ENCODE measurements at places on chromosomes 6 and 20.

- no peak for DNase-seq
These were observed 120.3 kb downstream of the IMPG1 start for GRCh38 chr6:75952128-75952527.

- DNase-seq = no peak
These were observed 37.2 kb downstream of the ARFGEF2 start for GRCh38 chr20:48958743-48959142.

GRCh38 chr6:84243240-84243639, 15.8 kb upstream of the CEP162 start:
- no peak for DNase-seq

- DNase-seq = no peak
These were observed 7.1 kb downstream of the KIF13A start for GRCh38 chr6:17980329-17980728.

DNA sequence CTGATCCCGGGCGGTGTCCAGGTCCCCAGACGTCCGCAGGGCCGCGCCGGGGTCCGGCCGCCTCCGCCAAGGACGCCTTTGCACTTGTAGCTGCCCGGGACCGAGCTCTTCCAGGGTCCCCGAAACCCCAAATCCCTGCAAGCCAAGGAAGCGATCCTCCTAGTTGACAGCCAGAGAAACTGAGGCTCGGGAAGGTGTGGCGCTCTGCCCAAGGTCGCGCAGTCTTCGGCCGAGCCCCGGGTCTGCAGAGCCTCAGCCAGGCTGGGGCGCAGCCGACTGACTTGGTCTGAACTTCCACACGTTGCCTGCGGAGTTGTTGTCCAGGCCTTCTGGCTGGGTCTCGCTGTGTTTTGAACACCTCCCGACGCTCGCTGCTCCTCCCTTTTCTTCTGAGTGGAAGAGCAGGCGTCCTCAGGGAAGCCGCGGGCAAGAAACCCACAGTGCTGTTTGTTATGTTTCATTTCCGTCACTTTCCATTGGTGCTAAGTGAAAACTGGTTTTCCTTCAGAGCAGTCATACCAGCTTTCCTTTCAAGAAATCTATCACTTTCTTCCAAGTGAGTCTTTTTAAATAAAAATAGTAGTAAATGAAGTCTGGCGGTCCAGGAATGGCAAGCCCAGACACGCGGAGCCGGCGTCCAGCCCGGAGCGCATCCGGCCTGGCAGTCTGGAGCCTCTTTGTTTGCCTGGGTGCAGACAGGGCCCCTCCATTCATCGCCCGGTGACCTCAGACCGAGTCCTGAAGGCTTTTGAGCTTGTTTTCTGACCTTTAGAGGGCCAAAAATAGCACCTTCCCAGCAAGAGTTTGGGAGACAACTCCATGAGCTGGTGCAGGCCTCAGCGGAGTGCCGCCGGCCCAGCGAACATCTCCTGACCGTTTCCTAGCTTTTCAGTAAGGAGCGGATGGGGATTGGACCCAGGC, 698 bp downstream of the FAM210B start:
- DNase-seq = no peak

DNA sequence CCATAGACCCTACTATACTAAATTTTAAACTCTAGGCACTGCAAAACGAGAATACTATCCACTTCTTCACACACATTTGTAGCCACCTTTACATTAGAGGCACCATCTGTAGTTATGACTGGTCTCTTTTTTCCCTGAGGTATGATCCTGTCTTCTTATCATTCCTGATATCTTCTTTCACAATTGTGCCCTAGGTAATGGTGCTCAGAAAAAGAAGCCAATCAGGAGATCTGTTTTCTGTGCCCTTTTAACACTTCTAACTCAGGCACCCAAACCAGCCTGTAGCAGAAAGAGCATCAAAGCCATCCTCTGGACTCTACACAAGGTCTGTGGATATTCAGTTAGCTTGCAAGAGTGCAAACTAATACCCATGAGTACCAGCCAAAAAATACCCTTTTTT, 149.7 kb upstream of the SGK1 start:
- DNase-seq = no peak

- no peak for DNase-seq
These were observed 2.4 kb downstream of the PHF3 start for GRCh38 chr6:63637865-63638445.

GRCh38 chr6:105832313-105832761, 253.8 kb upstream of the PRDM1 start:
- no peak for DNase-seq

DNA sequence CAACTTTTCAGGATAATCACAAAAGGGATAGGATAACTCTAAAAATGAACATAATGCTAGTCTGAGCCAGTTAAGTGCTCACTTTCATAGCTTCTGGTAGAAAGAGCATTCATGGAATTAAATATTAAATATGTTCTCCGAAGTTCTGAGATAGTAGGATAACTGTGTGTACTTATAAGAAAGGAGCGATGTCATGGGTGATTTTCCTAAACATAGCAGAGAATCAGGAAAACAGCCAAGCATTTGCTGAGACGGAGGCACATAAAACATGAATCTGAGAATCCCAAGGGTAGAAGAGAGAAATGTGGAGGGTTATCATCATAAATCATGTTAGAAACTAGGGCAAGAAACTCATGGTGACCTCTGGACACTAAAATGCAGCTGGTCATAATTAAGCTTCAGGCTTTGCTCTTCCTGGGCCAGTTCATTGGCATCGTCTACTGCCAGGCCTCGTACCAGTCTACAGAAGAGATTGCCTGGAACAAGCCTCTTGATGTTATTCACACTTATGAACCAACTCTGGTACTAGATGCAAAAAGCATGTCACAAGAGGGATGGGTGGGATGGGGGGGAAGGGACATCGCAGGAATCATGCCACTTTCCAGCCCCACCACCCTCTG, 436.6 kb downstream of the PRKN start:
- DNase-seq = no peak

- no peak for DNase-seq
These were observed 10.4 kb upstream of the FOXP4 start for GRCh38 chr6:41535766-41536165.

- no peak for DNase-seq
These were observed 1106.4 kb upstream of the CITED2 start for GRCh38 chr6:140480852-140481251.

- no peak for DNase-seq
These were observed 26.2 kb upstream of the HDAC2 start for GRCh38 chr6:113997116-113997515.

DNA sequence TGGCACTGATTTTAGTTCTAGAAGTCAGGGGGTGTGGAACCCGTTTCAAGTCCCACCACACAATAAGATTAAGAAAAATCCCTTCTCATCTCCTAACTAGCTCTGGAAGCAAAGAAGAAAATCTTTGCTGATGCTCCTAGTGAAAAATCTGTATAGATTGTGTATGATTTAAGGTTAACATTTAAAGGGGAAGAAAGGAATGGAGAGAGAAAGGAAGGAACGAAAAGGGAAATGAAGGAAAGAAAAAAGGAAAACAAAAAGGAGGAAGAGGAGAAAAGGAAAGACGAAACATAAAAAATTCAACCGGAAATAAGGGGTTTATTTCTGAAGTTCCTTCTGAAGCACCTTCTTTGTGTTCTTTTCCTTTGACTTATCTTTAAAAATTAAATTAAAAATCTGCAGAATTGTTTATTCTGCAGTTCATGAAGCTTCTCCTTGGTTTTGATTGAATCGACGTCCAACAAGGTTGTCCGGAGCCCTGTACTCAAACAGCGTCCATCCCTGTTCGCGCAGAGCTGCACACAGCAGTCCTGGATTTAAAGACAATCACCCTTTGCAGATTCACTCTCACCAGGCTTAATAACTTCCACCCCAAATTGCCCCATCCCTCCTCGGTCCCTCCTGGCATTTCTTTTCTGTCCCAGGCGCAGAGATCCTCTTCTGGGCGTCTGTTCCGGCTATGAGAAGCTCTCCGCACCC, 1.6 kb upstream of the TFAP2B start:
- no peak for DNase-seq

DNA sequence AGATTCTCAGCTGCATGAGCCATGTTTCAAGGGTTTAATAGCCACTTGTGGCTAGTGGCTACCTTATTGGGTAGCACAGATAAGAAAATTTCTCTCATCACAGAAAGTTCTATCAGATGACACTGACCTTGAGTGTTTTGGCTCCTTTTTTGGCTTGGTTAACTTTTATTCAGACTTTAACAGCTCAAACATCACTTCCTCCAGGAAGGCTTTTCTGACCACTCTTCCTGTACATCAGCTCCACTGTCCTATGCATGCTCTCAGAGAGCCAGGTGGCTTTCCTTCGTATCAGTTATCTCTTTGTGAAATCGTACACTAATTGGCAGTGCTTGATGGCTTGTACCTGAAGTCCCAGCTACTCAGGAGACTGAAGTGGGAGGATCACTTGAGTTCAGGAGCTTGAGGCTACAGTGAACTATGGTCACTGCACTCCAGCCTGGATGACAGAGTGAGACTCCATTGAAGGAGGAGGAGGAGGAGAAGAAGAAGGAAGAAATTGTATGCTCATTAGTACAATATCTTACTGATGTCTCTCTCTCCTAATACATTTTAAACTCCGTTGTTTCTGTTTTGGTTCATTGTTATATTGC, 10.7 kb downstream of the MAFB start:
- DNase-seq = no peak

DNA sequence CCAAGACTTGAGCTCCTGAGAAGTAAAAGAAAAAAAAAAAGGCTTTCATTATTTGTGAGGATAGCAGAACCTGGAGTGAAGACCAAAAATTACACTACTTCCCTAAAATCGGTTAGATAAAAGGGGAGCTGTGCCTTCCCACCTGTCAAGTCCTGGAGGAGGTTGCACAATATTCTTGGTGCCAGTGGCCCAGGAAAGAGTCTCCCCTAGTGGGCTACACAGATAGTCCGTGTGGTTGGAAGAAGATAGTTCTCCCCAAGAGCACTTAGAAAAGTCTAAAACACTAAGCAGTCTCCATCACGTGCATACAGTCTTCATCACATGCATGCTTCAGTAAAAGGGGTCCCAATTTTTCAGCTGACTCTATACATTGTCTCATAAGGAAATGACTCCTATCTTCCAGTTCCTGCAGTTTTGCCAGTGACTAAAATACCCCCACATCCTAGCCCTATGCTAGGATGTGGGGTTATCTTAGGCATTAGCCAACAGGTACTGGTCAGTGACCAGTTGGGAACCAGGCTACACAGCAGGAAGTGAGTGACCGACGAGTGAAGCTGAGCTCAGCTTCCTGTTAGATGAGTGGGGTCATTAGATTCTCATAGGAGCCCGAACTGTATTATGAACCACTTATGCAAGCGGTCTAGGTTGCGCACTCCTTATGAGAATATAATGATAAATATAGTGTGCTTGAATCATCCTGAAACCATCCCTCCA, 199.5 kb upstream of the FAM83B start:
- no peak for DNase-seq

- no peak for DNase-seq
These were observed 99.3 kb upstream of the MRPS10 start for GRCh38 chr6:42316981-42317380.

GRCh38 chr20:54284928-54285704, 77.2 kb downstream of the PFDN4 start:
- DNase-seq = no peak

- DNase-seq = no peak
These were observed 89.0 kb downstream of the RREB1 start for GRCh38 chr6:7196685-7197283.

DNA sequence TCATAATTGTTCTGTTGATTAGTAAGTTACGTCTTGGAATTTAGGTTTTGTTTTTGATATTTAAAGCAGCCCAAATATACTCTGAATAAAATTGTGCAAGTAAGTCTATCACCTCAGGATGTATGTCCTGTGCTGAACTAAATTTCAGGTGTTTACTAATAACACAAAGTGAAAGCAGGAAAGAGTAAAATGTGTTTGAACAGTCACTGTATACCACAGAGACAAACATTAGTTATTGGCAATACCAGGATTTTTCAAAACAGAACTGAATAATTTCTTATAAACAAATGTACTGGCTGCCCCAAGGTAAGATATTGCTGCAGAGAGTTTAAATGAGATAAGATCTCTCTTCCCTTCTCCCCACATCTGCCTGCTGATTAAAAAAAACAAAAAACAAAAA, 404.7 kb upstream of the RUNX2 start:
- no peak for DNase-seq

DNA sequence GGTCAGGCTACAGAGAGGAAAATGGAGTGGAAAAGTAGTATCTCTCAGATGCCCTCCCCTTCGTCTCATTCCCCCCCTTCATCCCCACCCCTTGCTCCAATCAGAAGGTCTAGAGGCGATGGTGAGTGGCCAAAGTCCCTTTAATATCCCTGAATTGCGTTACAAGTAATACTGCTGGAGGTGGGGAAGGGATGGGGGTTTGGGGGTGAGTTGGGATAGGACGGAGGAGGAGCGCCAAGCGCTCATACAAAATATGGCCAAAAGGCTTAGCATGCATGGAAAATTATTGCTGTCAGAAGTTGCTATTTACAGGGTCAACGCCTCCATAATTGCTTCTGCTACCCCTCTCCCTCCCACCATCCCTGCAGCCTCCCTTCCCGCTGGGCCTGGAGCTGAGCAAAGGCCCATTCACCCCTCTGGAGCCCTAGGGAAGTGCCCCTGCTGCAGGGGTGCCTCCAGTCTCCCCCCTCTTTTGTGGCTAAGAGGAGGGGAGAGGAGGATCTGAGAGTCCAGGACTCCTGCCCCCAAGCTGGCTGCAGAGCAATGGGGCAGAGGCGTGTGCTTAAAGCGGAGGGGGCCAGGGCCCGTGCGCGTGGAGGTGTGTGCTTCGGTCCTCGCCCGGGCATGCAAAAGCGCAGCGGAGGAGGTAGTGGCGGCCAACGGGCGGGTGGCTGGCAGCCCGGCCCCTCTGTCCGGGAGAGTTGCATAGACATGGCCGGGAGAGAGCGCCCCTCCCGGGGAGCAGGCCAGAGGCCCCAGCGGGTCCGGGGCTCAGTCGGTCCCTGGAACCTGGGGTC, 8.7 kb upstream of the SRXN1 start:
- no peak for DNase-seq

DNA sequence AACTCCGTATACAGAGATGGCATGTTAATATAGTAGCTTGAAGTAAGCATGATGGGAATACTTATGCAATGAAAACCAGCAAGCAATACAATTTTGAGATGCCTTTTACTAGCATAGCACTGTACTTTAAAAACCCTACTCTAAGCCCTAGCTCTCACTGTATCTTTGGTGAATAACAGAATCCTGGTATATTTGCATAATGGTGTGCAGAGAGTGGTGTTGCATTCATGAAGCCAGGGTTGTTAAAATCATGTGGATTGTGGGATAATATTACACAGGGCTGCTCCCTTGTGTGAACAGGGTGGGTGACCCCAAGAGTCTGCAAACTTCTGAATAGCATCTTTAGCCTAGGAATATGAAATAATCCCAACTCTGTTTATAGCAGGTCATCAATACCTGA, 105.2 kb upstream of the BMP2 start:
- DNase-seq = no peak

- no peak for DNase-seq
These were observed 9.4 kb upstream of the DSTN start for GRCh38 chr20:17560344-17561074.

- DNase-seq = no peak
These were observed 7.0 kb downstream of the UNC93A start for GRCh38 chr6:167298127-167298526.

GRCh38 chr6:166989427-166990032, 9.7 kb upstream of the CEP43 start:
- DNase-seq = no peak

- no peak for DNase-seq
These were observed 58.0 kb downstream of the MYH7B start for GRCh38 chr20:35013421-35014411.
